EL (cell line): ENCODE measurements at places on chromosomes 1 and 21.

- DNase-seq: peak; percentile 3
Observed at GRCh38 chr1:111952125-111952657, 37.3 kb downstream of the KCND3 start.

GRCh38 chr1:153058154-153058553, 842 bp upstream of the SPRR2A start:
- DNase-seq: no peak

- no peak for DNase-seq
Observed at GRCh38 chr1:77060000-77060399, 159.2 kb downstream of the PIGK start.

GRCh38 chr1:201251411-201251810, 31.9 kb upstream of the PKP1 start:
- no peak for DNase-seq

DNA sequence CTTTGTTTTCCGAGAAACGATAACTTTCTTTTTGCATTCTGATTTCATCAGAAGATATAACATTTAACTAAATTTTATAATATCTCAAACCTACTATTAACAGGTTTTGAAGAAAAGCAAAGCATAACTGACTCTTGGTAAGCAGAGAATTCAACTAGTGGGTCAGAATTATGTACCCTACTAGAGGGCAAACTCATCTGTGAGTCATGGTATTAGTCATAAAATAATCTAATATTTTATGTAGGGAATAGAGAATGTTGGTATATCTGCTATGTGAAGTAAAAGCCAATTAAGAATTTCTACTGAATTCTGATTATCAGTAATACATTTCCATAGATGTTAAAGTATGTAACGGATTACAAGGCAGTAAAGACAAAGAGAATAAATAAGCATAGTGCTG, 56.8 kb downstream of the USP1 start:
- peak; percentile 38 for DNase-seq

- DNase-seq: no peak
Observed at GRCh38 chr1:7954683-7955082, 6.8 kb upstream of the PARK7 start.

DNA sequence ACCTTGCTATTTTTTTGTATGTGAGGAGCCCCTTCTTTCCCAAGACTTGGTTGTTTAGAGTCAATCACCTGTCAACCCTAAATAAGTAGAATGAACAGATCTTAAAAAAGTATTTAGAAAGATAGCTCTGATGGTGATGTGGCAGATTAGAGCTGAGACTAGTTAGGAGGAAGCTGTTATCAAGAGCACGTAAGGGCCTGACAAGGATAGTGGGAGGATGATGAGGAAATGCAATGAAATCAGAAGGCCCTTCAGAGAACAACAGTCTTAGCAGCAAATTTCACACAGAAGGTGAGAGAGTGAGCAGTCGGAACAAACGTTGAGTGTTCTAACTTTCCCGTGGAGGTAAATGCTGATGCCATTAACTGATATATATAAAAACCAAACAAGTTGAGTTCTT, 15.9 kb upstream of the S1PR1 start:
- no peak for DNase-seq

DNA sequence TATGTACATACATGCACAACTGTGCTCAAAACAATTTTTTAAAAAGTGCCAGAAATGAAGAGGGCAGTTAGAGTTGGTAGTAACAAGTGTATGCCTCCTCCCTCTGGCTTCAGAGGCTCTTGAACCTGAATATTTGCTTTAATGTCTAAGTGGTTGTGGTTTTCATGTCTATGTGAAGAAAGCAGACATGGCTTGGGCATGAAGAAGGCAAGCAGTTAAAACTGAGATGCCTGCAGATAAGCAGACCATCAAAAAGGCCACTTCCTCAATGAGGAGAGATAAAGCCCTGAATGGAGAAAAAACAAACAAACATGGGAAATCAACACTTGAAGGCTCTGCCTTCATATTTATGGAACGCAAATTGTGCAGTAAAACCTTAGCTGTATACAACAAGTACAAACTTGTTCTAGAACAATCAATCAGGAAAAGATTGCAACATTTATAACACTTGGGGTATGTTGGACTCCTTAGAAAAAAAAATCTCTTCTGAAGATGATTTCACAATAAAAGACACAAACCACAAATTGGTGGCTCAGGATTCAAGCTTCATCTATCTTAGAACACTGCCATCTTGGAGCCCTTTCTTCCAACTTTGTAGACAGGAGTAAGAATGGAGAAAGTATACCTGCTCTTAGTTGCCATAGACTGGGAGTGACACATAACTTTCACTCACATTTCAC, 52.7 kb upstream of the PLA2G4A start:
- no peak for DNase-seq

DNA sequence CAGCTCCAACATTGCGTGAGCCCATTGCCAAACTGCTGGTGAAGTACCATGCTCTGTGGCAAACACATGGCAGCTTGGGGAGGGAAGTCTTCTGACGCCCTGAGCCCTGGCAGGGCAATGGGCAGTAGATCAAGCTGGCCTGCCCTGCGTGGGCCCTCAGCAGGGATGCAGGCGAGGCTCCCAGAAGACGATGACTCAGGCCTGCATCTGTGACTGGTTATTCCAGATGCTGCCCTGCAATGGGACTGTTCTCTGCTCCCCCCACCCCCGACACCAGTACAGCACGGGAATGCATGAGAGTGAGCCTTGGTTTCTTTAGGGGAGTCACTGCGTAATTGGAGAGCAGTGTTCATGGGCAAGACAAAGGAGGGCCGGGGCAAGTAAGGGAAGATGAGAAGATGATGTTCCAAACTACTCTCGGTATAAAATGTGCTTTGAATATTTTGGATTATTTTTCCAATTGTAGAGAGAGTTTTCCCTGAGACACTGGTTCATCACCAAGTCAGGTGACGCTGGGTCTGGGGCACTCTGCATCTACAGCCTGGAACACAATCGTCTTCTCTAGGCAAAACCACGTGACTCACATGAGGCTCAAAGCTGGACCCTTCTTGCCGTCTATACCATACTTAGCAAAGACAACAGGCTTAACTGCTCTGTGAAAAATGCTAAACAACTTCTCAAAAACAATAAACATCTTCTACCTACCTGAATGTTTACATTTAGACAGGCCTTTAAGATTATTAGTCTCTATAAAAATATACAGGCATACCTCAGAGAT, 9.0 kb upstream of the C1orf198 start:
- peak; percentile 72 for DNase-seq

DNA sequence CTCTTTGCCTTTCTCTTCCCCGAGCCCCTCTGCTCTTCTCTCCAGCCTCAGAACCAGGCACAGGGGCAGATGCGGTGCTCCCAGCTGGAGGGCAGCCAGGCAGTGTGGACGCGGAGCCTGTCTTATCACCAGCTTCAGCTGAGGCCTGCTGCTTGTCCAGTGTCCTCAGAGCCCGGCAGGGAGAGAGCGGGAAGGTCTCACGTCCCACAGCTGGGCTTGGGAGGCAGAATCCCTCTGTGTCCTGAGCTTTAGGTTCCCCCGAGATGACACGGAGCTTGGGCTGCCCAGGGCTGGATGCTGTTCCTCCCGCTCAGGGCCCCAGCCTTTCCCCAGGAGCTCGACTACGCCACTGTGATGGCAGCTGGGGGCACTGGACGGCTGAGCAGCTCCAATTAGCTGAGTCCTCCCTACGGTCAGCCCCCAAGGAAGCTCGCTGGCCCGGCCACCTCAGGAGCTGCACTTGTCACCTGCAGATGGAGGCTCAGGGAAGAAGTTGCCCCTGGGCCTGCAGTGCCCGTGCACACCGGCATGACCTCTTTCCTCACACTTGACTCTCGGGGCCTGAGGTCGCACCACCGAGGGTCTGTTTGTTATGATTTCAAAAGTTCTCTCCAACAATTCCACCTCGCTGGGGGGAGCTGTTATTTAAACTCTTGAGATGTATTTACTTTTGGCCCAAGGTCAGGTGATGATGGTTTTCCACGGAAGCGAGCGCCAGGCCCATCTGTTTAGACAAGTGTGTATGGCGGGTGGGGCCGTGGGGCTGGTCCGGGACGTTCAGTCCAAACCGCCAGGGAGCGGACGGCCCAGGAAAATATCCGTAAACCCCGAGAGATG, 127.3 kb downstream of the SIK1 start:
- no peak for DNase-seq

DNA sequence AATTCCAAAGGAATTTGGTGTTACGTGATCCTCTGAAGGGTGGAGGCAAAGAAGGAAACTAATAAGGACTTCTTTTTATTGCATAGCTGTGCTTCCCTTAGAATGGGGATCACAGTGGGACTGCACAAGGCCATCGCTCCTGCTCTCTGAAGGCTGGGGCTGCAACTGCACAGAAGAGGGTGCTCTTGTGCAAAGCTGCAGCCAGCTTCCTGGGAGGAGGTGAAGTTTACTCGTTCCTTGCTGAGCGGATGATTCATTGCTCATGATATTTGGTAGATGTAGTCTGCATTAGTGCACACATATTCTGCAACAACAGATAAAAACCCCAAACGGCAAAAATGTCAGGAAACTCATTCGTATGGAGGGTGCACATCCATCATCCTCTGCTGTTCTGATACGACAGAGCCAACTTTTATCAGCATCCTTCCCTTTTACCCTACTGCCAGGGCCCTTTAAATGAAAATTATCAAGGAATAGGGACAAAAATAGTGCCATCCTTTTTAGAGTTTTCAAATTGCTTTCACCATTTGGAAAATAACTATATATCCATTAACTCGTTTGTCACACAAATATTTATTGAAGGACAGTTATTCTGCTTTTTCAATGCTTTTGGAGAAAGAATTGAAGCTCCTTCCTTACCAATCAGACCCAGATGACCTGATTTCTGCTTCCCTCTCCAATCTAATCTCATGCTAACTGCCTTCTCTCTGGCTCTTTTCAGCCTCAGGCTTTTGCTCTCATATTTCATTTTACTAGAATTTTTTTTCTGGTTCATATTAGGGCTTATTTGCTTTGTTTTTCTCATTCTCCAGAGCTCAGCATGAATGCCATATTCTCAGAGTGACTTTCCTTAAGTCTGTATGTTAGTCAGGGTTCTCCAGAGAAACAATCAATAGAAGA, 263.6 kb downstream of the DUSP10 start:
- DNase-seq: peak; percentile 88

DNA sequence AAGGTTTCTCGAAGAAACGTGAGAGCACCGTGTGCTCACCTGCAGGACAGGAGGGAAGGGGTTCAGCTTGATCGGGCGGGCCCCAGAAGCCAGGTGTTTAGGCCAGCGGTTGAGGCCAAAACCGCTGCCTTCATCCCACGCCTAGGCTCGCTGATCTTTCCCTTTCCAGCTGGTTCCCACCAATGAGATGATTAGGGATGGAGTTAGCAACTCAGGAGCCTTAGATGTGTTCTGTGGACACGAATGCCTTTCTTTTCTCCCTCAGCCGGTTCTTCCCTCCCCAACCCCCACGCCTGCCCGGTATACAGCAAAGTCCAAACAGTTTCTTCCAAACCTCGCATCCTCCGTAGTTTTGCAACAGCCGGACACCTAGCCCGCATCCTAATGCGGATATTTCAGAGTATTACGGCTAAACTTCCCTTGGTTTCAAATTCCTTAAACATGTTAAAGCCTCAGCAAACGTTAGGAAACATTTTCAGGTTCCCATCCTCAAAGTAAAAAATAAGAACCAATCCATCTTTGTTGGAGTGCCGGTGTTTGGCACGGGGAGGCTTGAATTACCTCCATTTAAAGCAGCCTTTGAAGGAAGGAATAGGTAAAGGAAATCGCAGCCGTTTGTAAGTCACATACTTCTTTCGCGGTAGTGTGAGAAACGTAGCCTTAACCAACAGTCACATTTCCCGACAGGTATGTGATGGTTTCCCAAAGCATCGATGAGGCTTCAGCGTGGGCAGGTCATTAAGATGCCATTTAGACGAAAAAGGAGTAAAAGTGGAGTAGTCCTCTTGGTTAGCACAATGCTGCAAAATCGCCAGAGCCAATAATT, 1.1 kb downstream of the LRRC8C start:
- DNase-seq: peak; percentile 55

DNA sequence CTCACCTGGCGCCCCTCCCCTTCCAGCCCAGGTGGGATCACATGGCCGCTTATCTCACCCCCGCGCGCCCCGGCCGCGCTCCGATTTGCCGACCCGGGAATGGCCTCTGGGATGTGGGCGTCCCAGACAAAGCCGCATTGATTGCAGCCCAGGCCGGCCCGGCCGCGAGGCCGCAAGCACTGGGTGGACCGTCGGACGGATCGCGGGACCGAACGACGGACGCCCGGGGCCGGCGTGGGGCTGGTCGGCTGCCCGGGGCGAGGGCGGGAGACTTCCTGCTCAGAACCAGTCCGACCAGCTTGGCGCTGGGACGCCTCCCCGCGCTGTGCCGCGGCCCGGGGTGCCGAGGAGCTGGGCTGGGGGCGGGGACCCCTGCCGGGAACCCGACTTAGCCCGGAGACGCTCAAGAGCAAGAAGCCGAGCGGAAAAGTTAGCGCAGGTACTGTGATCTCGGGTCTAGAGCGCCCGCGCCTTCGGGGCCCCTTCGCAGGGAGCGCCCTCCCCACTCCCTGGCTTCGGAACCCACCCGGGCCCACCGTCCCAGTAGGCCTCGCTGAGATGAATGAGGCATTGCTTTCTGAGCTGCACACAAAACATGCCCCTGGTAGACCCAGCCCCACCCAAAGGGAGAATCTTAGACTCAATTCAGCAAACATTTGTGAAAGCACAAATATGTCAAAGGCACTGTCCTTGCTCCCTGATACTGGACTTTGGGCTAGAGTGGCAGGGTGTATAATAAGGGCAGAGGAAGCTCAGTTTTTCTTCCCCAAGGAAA, 415 bp upstream of the LAD1 start:
- no peak for DNase-seq

DNA sequence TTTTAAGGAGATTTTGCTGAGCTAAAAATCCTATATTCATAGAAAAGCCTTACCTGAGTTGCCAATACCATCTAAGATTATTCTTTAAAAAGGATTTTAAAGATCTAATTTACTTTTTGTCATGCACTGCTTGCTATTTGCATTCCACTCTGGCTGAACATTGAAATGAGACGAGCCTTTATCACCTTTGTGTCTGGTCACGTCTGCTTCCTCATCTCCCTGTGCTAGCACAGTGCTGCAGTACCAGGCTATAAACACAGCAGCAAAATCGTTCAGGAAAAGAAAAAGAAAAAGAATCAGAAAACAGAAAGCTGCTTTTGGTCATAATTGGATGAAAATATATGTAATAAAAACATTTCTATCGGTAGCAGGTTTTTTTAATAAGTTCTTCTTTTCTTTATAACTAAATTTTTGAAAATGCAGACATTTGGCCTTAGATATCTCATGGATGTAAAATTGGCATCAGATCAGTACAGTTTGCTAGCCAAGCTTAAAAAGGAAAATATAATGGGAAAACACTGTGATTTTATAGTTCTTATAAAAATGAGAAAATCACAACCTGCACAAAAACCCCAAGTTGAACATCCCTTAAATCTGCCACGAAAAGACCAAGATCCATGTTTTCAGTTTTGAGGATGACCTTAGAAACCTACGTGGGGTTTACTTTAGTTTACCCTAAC, 735.7 kb upstream of the CXADR start:
- DNase-seq: no peak

- DNase-seq: peak; percentile 42
Observed at GRCh38 chr1:157496121-157496526, 56.2 kb downstream of the FCRL5 start.

DNA sequence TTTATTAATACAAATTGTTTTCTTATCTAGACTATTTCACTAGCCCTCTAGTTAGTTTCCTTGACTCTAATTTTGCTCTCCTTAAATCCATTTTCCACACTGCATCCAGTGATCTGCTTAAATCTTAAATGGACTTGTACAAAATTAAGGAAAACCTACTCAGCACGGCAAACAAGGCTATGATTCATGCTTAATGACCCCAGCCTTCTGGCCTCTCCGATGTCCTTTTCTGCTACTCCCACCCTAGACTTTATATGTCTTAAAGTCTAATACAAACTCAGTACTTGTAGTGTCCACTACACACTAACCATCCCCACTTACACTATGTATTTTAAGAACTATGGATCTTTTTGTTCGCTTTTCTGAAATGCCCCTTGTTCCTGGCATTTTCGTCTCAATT, 2.2 kb downstream of the TMED5 start:
- DNase-seq: peak; percentile 59
